ENCODE measurements at places on chromosomes 4 and X.

DNA sequence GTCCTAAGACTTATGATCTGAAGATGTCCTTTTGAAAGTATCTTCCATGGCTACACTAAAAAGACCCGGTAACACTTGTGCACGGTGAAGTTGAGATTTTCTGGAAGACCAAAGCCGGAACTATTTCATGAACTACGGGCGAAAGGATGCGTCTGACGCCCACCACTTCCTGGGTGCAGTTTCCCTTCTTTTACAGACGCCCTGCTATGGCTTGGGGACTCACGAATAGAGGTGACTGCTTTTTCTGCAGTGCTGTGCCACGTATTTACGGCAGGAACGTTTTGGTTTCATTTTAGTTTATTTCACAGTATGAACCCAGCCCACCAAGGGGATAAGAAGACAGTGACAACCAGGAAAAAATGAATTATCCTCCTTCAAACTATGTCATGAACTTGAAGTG is 180.4 kb downstream of the AFAP1 start:
- DNase-seq = no peak

- DNase-seq = no peak
These were observed 59.0 kb downstream of the ELF4 start for GRCh38 chrX:130051176-130051845.

DNA sequence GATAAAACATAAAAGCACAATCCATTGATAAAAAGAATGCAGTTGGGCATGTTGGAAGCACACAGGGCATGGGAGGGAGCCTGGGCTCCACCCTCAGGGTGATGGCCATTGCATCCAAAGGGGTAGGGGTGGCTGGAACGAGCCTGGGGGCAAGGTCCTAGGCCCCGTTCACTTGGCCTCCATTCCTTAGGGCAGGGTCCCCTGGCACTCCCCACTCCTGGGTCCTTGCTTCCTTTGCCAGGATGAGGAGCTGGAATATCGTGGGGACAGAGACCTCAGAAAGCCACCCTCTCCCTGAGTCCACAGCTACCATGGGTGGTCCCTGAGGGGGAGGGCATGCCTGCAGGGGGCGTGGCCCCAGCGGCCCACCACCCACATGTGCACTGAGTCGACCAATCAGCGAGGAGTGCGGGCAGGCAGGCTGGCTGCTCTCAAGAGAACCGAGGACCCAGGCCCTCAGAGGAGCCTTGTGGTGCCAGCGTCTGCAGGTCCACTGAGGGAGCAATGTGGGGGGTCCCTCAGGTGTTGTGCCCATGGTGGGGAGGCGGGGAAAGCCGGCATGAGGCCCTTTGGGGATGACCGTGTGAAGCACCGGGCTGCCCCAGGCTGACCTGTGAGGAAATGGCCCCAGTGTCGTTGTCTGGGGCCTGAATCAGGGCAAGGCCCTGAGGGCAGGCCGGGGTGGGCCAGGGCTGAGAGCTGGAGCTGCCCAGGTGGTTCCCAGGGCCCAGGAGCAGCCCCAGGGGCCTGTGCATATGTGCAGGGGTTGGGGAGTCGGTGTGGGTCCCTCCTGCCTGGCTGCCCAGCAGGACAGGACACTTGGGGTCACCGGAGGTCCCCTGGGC is 78.6 kb upstream of the AMELX start:
- no peak for DNase-seq

- no peak for DNase-seq
These were observed 63.2 kb downstream of the HHIP start for GRCh38 chr4:144709159-144709558.

DNA sequence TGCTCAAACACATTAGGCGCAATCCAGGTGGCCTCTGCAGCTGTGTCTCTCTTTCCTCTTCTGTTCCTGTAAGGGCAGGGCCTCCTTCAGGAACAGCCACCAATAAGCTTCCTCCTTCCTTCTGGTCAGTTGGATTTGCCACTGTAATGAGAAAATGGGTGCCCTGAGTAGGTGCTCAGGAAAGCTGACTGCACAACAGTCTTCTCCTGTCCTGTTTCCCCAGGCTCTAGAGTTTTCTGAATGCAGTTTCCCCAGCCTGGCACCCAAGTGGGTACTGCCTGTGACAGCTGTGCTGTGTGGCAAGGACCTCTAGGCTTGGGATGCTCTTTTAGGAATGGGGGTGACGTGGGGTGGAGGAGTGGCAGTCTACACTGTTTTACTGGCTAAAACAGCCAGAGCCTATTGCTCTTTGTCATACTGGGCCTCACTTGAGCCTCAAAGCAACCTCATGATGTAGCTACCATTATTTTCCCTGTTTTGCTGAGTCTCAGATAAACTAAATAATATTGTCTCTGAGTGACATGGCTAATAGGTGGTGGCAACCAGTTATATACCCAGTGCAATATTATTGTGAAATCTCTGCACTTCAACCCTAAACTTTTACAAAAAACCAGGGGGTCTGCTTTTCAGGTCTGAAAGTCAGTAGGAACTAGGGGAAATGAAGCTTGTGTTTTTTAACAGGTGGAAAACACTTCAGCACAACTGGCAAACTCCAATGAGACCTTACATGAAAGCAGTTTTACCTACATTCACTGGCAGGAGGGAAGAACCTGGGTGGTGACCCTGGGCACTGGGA is 1.2 kb downstream of the CXCL2 start:
- DNase-seq = no peak

- no peak for DNase-seq
These were observed 166.0 kb upstream of the HAND2 start for GRCh38 chr4:173696011-173696410.

GRCh38 chr4:16916031-16916430 is 17.6 kb upstream of the LDB2 start:
- DNase-seq = no peak

DNA sequence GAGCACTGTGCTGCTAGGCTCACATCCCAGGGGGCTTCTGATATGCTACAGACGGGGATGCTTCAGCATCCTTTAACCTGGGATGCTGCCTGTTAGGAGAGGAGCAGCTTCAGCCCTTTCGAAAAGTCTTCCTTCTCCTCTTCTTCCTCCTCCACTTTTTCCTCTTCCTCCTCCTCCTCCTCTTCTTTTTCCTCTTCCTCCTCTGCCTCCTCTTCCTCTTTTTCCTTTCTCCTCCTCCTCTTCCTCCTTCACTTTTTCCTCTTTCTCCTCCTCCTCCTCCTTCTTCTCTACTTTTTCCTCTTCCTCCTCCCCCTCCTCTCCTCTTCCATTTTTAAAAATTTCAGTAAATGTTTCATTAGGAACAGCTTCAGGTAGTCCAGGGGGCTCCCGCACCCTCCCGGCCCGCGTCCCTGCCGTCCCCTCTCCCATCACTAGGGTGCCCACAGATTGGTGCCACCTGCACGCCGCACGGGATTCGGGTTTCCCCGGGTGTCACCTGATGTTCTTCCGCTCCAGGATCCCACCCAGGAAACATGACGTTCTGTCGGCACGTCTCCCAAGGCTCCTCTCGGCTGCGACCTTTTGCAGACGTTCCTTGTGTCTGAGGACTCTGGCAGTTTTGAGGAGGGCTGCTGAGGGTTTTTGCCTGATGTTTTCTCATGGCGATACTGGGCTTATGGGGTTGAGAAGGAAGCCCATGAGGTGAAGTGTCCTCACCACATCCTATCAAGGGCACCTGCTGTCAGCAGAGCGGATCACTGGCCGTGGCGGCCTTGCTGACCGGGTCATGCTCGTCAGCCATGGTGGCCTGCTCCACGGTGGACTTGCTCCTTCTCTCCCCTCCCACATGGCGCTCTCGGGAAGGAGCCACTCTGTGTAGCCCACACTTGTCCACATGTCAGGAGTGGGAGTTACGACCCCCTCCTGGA is 83.4 kb upstream of the AFAP1 start:
- no peak for DNase-seq

DNA sequence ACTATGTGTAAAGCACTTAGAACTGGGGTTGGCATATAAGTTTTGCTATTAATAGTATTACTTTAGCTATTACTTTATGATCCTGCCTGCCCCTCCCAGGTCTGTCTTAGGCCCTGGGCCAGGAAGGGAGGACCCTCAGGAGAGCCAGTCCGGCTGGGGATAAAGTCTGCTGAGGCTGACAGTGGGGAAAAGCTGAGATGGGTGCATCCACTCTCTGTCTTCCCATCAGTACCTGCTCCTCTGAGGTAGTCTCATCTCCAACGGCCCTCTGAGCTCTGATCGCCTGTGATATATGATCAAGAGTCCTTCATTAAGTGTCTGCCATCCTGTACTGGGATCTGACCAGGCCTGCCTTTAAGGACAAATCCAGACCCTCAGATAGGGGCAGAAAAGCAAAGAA is 156.5 kb upstream of the PJA1 start:
- no peak for DNase-seq

Measured in stimulated activated CD8-positive, alpha-beta memory T cell treated with anti-CD3 and anti-CD28 coated beads, Interleukin-15, amount 100 ng/mL, for 24 hours (primary cell).